NCI-H82 (cell line): ENCODE measurements at places on chromosomes 3 and 15.
A peak's percentile ranks its signal among the peaks of the same experiment; 100 is the strongest.

- DNase-seq: no peak
These were observed 262.5 kb downstream of the PLOD2 start for GRCh38 chr3:145898487-145898886.

- no peak for DNase-seq
These were observed 57.6 kb upstream of the TNFSF10 start for GRCh38 chr3:172580680-172581401.

DNA sequence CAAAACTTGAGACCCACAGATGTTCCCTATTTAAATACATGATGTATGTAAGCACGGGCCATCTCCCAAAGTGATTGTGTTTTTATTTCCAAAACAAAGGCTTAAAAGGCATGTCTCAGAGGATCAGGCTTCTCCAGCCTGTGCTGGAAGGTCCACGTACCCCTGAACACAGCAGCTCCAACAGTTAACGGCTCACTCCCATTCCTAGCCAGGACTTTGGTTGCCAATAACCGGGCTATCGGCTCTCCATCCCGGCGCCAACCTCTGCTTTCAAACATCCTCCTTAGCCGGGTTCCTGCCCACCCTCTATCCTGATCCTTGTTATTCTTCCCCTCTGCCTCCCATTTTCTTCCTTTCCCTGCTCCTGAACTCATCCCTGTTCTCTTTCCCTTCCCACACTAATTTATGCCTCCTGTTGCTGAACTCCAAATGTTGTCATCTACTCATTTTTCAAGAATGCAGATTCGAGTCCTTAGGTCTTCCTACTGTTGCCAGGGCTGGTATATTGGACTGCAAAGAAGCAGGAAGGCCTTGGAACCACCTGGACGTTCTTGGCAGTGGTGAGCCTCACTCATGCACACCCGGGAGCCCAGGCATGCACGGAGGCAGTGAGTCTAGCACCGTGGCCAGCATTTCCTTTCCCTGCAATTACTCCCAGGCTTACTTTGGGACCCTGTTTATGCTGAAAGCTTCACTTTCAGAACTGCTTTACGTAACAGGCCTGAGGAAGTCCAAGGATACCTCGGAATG, 128.4 kb upstream of the RAD18 start:
- DNase-seq: no peak

DNA sequence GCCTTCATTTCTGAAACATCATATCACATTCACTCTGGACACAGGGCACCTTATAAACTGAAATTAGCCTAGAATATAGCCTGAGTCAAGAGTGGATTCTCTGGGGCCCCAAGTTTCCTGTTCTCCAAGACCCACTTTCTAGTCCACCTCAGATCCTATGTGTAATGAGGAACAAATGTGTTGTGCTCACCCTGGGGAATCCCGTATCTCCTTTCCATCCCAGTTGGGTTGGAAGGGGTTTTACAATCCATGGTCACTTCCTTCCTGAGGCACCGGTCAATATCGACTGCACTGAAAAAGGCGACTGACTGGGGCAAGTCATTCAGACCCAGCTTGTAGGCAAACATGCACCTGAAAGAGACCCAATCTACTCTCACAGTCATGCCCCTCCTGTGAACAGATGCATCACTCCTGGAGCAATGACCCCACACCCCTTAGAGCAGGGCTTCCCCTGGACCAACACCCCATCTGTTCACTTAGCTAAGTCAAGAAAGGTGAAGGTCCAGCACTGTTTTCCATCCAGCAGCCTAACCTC, 17.4 kb downstream of the POLG start:
- no peak for DNase-seq

- DNase-seq: no peak
These were observed 285.1 kb upstream of the STAC start for GRCh38 chr3:36095238-36095637.

- DNase-seq: no peak
These were observed 77.3 kb downstream of the SMAD3 start for GRCh38 chr15:67142767-67143100.

DNA sequence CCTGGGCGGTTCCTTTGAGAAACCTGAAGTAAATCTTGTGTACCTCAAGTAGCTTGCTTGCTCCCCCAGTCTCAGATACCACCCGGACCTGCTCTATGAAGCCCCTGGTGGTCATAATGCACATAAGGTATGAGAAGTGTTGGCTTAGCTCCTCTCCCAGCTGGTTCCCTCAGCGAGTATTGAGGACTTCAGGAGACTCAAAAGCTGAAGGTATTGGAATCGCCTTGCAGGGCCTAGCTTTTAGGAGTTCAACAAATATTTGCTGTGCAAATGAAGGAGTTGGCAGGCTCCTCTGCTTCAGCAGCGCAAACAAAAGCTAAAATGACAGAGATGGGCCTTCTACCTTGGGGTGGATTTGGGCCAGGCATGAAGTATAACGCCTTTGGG, 1.7 kb downstream of the CMTM8 start:
- DNase-seq: peak; percentile 72

- no peak for DNase-seq
These were observed 143.6 kb upstream of the GRM7 start for GRCh38 chr3:6717026-6717943.

GRCh38 chr3:43001094-43001553, 22.0 kb downstream of the GASK1A start:
- DNase-seq: no peak

GRCh38 chr15:69807721-69808120, 290.0 kb downstream of the TLE3 start:
- no peak for DNase-seq

DNA sequence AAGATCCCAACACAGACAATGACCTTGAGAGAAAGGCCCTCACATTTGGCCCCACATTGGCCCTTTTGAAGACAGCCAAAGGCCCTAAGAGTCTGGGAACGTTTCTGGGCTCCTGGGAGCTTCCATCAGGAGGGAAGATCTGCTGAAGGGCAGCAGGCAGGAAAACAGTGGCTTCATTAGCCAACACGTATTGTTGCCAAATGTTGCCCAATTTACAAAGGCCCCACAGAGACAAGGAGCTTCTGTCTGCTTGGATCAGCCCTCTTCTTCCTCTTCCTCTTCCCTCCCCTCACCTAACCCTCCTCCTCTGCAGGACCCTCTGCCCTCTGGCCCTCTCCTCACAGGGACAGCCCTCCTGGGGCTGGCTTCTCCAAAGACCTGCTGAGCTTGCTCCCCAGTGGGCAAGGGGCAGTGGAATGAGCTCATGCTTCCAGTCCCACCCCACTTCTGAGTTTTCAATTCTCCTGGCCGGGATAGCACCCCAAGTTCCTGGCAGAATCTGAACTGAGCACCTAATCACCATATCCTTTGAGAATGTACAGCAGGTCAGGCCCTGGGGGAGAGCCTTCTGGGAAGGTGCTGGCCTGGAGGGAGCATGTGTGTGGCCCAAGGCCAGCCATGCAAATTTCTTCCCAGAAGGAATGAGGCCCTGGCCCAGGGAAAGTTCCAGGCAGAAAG, 5.1 kb upstream of the LTF start:
- no peak for DNase-seq

DNA sequence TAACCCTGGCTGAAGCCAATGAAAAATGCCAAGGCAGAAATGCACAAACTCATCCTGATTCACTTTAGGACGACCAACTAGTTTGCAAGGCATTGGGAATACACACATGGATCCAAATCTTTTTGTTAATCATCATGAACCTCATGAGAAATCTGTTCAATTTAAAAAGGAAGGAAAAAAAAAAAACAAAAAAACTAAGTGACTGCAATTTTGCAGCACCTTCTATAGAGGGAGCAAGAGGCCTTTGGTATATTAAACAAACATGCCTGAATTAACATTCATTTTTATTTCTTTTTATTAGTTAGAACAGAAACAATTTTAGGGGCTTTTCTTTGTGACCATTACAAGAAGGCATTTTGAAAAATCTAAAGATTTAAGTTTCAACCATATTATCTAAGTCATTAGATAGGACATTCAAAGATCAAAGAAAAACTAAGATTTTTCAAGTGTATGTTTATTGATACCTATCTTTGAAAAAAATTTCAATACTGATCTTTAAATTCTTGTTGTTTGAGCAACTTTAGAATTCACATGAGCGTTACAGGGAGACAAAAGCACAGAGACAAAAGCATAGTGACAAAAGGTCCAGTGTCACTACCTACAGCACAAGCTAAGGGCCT, 182.4 kb downstream of the CBLB start:
- peak; percentile 41 for DNase-seq
